Activated T-helper 1 cell treated with anti-CD3 and anti-CD28 coated beads, Interleukin-12 subunit alpha, Interleukin-12 subunit beta, Interleukin-2, Interleukin-4 antibody, amounts not matched to agents 30 ng/mL and 10 ng/mL and 1 ng/mL, durations not matched to agents 14 hours and 24 hours and 36 hours (primary cell): ENCODE measurements at places on chromosomes 5 and 9. TPM values are rescaled to one million over a fixed set of nuclear protein-coding genes. Genes with fewer than 3 reads are reported as not detected.

DNA sequence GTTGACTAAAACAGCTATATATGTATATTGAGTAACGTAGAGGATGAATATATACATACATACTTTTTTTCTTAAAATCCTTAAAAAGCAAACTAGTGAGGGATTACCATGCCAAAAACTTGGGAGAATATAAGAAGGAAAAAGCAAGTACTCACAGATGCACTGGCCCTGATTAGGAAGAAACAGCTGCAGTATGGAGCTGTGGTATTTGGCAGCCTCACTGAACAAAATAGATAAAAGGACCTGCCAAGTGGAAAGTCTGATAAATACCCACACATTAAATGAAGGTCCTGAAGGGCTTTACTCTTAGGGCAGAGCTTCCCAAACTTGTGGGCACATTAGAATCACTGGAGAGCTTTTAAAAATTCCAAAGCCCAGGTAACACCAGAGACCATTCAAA, 80.6 kb downstream of the FEM1C start:
- DNase-seq: no peak

GABRA1 gene
- not detected in 2 replicates for total RNA-seq

DNA sequence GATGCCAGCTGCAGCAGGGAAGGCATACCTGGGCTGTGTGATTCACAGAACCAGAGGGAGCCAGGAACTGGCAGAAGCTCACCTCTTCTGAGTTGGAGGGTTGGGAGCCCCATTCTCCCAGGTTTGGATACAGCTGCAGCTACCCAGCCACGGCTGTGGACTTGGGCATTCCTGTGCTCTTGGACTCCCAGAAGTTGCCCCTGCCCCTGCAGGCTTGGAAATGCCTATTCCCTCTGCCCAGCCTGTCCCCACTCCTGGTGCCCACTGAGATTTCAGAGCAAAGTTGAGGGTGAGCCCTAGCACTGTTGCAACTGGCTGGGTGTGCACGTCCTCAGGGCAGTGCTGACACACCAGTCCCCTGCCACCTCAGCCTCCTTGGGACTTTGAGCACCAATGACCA, 489.7 kb downstream of the SLCO4C1 start:
- no peak for DNase-seq

GRCh38 chr5:3310541-3311261, 284.9 kb upstream of the IRX1 start:
- DNase-seq: no peak

- DNase-seq: no peak
These were observed 101.0 kb upstream of the SMC2 start for GRCh38 chr9:103992938-103993579.

GRCh38 chr9:114397219-114397847, 9.6 kb upstream of the AKNA start:
- DNase-seq: no peak

GRCh38 chr9:37902796-37903646, 906 bp downstream of the SLC25A51 start:
- no peak for DNase-seq

SPATA31D4 gene
- not detected in 2 replicates for total RNA-seq

MCIDAS gene
- total RNA-seq: 0.10 TPM in 1 of 2 replicates, not detected in the other

NUTM2G gene
- total RNA-seq: not detected in 2 replicates

- DNase-seq: no peak
These were observed 75.6 kb upstream of the SPRY4 start for GRCh38 chr5:142400415-142400814.

- no peak for DNase-seq
These were observed 65.6 kb upstream of the SARDH start for GRCh38 chr9:133803745-133804144.

SH3RF2 gene
- 0.18 TPM in 1 of 2 replicates, not detected in the other for total RNA-seq

GRCh38 chr9:26346942-26347477, 545.6 kb downstream of the CAAP1 start:
- DNase-seq: no peak

PCDHGC4 gene
- total RNA-seq: not detected in 2 replicates

GCNT4 gene
- total RNA-seq: 0.67 and 0.96 TPM in 2 replicates

DNA sequence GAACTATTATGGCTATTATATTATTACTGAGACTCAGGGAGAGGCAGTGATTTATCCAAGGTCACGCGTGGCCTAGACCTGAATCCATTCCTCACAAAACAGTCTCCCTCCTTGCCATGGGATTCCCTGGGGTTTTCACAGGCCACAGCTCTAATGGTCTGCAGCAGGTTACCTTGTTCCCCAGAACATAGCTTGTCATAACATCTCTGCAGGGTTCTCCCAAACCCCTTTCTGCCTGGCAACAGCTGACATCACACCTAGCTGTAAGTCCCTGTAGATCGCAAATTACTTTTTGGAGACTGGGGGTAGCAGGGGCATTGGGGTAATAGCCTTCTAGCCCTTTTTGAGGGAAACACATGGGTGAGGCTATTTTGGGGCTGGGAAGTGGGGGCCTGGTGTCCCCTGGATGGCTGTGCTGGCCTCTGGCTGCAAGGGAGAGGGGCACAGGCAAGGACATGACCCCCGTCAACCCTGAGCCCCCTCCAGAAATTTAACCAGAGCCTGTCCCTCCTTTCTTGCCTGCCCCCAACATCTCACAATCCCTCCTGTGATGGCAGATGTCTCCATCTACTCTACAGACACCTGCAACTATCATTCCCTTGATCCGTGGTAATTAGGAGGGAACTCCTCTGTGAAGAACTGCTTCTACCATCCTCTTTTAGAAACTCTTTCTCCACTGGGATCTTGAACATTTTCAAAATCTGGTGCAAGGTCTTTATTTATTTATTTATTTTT, 1.3 kb downstream of the CD74 start:
- peak; percentile 55 for DNase-seq

- DNase-seq: no peak
These were observed 539.9 kb downstream of the BRINP1 start for GRCh38 chr9:118829334-118829733.

FAM153A gene
- total RNA-seq: 6.3 and 6.5 TPM in 2 replicates

- peak; percentile 62 for DNase-seq
These were observed 15.4 kb downstream of the CCL28 start for GRCh38 chr5:43396762-43397304.
